ENCODE measurements at places on chromosomes 7 and 10.

GRCh38 chr7:155843426-155844018 lies 31.3 kb upstream of the SHH start:
- no peak for DNase-seq

GRCh38 chr7:22589641-22590201 lies 89.7 kb upstream of the STEAP1B start:
- no peak for DNase-seq

DNA sequence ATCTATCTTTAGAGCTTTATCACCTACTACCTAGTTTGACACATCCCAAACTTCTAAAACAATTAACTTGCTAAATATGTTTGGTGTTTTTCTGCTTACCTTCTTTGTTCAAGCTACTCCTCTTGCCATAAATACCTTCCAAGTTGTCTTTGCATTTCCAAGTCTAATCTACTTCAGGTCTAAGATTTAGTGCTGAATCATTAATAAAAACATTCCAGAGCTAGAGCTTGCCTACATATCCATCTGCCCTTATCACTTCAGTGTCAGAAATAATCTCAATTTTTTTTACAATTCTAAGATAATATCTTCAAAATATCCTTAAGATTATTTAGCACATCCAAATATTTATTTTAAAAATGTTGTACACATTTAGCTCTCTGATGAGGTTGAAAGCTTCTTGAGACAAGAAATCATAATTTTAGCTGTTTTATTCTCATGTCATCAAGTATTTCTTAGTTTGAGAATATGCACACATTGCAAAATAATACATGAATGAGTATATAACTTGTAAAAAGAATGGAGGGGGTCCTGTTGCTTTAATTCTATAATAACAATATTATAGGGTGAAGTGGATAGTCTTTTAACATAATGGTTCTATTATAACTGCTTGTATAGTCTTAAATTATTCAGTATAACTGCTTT lies 466.3 kb downstream of the SEMA3D start:
- DNase-seq, result no peak

- DNase-seq, result no peak
Measured at GRCh38 chr7:82105463-82105862, 335.6 kb upstream of the HGF start.

DNA sequence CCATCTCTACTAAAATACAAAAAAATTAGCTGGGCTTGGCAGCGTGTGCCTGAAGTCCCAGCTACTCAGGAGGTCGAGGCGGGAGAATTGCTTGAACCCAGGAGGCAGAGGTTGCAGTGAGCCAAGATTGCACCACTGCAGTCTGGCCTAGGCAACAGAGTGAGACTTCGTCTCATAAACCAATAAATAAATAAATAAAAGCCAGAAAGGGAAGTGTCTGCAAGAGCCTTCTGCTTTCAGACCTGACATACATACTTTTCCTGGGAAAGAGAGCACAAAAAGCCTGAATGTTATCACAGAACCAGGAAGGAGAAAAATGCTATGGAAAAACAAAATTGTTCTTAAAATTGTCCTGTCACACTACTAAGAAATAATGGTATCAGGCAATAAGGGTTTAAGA lies 4.1 kb upstream of the KIF5B start:
- no peak for DNase-seq

DNA sequence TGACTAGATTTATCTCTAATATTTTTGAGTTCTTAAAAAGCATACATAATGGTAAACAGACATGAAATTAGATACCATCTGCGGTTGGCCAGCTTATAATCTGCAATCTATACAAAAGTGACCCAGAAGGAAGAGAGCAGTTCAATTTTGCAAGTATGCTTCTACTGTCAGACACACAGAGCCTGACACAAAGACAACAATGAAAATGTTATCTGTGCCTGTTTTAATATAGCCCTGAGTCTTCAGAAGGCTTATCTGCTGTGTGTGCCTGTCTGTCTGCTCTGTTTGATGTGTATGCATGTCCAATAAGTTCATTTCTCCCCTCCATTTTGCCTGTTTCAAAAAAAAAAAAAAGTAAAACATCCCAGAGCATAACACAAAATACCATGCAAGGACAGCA lies 73.3 kb upstream of the FHIP2A start:
- DNase-seq, result no peak
